Testis (tissue), 5 donors: ENCODE measurements at places on chromosomes 7 and 10. TPM values are rescaled to one million over a fixed set of nuclear protein-coding genes. Genes with fewer than 3 reads are reported as not detected.

Gene JCAD
- 109 TPM for total RNA-seq

Gene OR2A12
- total RNA-seq: 0.39 TPM

Gene CABCOCO1
- 2.5 TPM for total RNA-seq

Gene GALNT17
- 29.4 TPM for total RNA-seq

Gene DNAJB9
- 28.8 TPM for total RNA-seq

- H3K36me3 ChIP-seq: no peaks in the 10 kb centered on the region
- H3K27me3 ChIP-seq: no peaks in the 10 kb centered on the region
- no peak for DNase-seq
- H3K4me1 ChIP-seq: no peaks in the 10 kb centered on the region
- H3K27ac ChIP-seq: no peak overlapping the region
- H3K4me3 ChIP-seq: no peak overlapping the region
Measured at GRCh38 chr7:34057956-34058355, 152.6 kb downstream of the BMPER start.

- DNase-seq: no peak
- no peaks in the 10 kb centered on the region for H3K4me1 ChIP-seq
- no peak overlapping the region for H3K27ac ChIP-seq
- H3K4me3 ChIP-seq: no peak overlapping the region
Measured at GRCh38 chr7:123824754-123825067, 20.3 kb upstream of the HYAL4 start.

GRCh38 chr10:113027574-113028455, 77.8 kb downstream of the TCF7L2 start:
- no peaks in the 10 kb centered on the region for H3K27me3 ChIP-seq
- no peak overlapping the region for H3K4me3 ChIP-seq
- no peak for DNase-seq
- no peaks in the 10 kb centered on the region for H3K36me3 ChIP-seq
- no peak overlapping the region for H3K27ac ChIP-seq

GRCh38 chr7:5679813-5680473, 101.5 kb downstream of the RNF216 start:
- no peak overlapping the region for H3K4me3 ChIP-seq
- peak; percentile 58 for DNase-seq
- H3K27ac ChIP-seq: peak overlapping the region; percentile 21
- peaks cover 37% of the 10 kb centered on the region for H3K4me1 ChIP-seq
- H3K27me3 ChIP-seq: no peaks in the 10 kb centered on the region

- no peaks in the 10 kb centered on the region for H3K27me3 ChIP-seq
- no peaks in the 10 kb centered on the region for H3K36me3 ChIP-seq
- H3K4me3 ChIP-seq: no peak overlapping the region
- no peak overlapping the region for H3K27ac ChIP-seq
Measured at GRCh38 chr7:1238450-1238882, 5.8 kb downstream of the UNCX start.

DNA sequence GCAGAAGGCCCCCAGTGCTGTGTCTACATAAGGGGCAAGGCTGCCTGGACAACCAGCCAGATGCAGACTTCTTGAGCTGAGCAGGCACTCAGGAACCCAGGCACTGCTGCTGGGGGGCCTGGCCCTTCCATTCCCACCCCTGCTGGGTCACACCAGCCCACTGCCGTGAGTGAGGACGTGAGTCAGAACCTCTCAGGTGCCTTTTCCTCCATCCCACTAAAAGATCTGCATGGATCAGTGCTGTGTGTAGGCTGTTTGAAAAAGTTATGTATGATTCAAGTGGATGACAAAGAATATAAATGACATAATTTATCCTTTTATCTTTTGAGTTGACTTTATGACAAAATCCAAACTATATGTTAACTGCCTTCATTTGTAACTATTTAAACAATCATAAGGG, 499.3 kb downstream of the INHBA start:
- H3K27ac ChIP-seq: no peak overlapping the region
- H3K4me1 ChIP-seq: no peaks in the 10 kb centered on the region
- H3K27me3 ChIP-seq: no peaks in the 10 kb centered on the region
- DNase-seq: no peak

- no peak for DNase-seq
- no peaks in the 10 kb centered on the region for H3K36me3 ChIP-seq
Measured at GRCh38 chr7:107581387-107582013, 1.5 kb downstream of the BCAP29 start.

DNA sequence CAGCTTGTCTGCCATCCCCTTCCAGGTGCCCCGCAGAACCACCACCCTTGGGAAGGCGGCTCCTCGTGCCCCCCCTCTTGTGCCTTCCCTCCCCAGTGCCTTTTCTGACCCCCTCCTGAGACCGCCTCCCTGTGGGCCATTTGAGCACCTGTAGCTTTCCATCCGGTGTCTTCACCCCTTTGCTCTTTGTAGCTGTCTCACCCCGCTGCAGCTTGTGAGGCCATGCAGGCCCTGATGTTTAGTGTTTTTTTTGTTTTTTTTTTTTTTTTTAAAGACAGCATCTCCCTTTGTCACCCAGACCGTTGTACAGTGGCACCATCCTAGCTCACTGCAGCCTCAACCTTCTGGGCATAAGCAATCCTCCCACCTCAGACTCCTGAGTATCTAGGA, 52.5 kb downstream of the CUX1 start:
- H3K27ac ChIP-seq: no peak overlapping the region
- H3K4me3 ChIP-seq: no peak overlapping the region
- no peaks in the 10 kb centered on the region for H3K27me3 ChIP-seq
- no peaks in the 10 kb centered on the region for H3K4me1 ChIP-seq

DNA sequence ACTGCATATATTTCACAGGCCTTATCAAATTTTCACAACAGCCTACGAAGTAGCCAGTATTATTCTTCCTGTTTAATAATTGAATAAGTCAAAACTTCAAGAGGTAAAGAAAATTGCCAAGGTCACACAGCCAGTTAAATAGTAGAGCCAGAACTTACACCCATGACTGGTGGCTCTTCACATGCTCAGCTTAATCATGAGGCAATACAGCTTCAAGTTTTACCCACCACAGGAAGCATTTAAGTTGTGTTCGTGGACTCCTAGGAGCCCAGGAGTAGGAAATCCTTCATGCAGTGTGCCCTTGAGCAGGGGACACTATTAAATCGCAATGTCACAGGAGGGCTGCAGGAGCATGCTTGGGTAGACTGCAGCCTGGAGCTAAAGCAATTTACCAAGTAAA, 11.1 kb downstream of the LIPA start:
- H3K27ac ChIP-seq: no peak overlapping the region
- H3K36me3 ChIP-seq: no peaks in the 10 kb centered on the region
- no peak for DNase-seq

- no peak for DNase-seq
- H3K4me1 ChIP-seq: no peaks in the 10 kb centered on the region
- H3K4me3 ChIP-seq: no peak overlapping the region
- no peaks in the 10 kb centered on the region for H3K27me3 ChIP-seq
Measured at GRCh38 chr10:697097-697875, 7.8 kb upstream of the DIP2C start.

GRCh38 chr7:135169141-135169963, 1.2 kb downstream of the CYREN start:
- no peak for DNase-seq
- peak overlapping the region; percentile 73 for H3K4me3 ChIP-seq
- peaks cover 16% of the 10 kb centered on the region for H3K4me1 ChIP-seq
- H3K36me3 ChIP-seq: no peaks in the 10 kb centered on the region

- no peak for DNase-seq
- no peak overlapping the region for H3K4me3 ChIP-seq
- no peak overlapping the region for H3K27ac ChIP-seq
- H3K4me1 ChIP-seq: no peaks in the 10 kb centered on the region
- no peaks in the 10 kb centered on the region for H3K36me3 ChIP-seq
- H3K27me3 ChIP-seq: no peaks in the 10 kb centered on the region
Measured at GRCh38 chr7:16816824-16817223, 12.0 kb upstream of the AGR2 start.

DNA sequence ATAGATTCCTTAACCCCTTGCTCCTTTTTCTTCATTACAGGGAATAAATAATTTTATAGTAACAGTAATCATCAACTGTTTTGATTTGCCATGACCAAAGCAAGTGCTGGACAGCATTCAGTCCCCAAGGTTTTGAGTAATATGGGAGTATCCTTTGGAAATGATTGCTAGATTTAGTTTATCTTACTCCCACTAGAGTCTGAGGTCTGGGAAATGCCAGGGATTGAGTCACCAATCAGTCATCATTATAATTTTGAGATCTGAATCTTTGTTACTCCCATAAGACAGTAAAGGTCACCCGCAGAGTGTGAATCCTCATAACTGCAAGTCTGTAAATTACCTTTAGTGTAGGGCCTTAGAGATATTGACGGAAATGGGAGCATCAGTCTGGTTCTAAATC, 133.7 kb upstream of the SEMA3E start:
- DNase-seq: no peak
- H3K4me3 ChIP-seq: no peak overlapping the region
- no peaks in the 10 kb centered on the region for H3K36me3 ChIP-seq
- H3K27me3 ChIP-seq: no peaks in the 10 kb centered on the region
- H3K4me1 ChIP-seq: no peaks in the 10 kb centered on the region

DNA sequence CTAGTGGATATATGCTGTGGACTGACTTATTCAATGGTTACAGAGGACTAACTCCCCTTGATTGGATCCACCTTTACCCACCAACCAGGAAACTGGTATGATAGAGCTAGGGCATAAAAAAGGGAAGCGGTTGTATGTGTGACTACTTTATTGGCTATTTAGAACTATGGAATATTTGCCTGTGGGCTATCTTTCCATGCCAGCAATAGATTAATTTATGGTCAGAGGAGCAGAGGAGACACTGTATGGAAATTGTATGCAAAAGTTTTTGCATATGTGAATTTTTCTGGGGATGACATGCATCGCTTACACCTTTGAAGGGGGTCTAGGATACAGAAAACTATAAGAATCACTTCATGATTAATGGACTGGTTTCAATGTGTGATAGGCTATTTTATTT, 105.7 kb downstream of the LHFPL3 start:
- no peaks in the 10 kb centered on the region for H3K27me3 ChIP-seq
- H3K27ac ChIP-seq: no peak overlapping the region

DNA sequence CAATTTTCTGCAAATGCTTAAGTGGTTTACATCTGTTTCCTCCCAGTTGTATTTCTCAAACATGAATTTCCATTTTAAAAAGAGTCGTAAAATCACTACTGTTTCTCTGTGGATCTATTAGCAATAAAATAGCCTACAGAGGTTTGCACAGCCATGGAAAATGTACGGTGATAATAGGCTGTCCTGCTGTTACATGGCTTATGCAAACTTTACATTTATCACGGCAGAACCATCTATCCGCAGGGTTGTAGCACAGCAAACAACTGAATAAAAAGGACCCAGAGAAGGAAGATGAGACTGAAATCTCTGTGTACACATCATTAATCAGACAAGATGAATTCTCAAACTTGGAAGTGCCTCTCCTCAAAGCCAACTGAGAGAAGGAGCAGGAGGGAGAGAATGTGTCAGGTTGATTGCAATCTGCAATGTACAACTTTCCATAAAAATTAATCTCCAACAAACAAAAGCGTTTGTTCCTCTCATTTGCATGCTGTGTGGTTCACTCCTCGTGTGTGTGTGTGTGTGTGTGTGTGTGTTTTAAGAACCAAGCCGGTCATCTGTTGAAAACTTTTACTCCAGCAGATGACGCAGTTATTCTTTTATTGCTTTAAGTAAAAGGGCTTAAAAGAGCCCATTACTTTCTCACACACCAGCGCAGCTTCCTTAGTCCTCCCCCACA, 279.3 kb downstream of the SKAP2 start:
- no peaks in the 10 kb centered on the region for H3K4me1 ChIP-seq
- no peak for DNase-seq
- no peaks in the 10 kb centered on the region for H3K27me3 ChIP-seq
- no peak overlapping the region for H3K27ac ChIP-seq
- H3K36me3 ChIP-seq: no peaks in the 10 kb centered on the region

GRCh38 chr10:43921478-43921877, 272.8 kb upstream of the ZNF32 start:
- H3K4me3 ChIP-seq: no peak overlapping the region
- H3K36me3 ChIP-seq: no peaks in the 10 kb centered on the region
- no peaks in the 10 kb centered on the region for H3K4me1 ChIP-seq
- DNase-seq: no peak
- H3K27ac ChIP-seq: no peak overlapping the region

- no peaks in the 10 kb centered on the region for H3K4me1 ChIP-seq
- no peaks in the 10 kb centered on the region for H3K36me3 ChIP-seq
- H3K27me3 ChIP-seq: no peaks in the 10 kb centered on the region
- no peak overlapping the region for H3K27ac ChIP-seq
- DNase-seq: no peak
Measured at GRCh38 chr7:133118261-133118660, 36.4 kb upstream of the CHCHD3 start.
